CD4-positive, alpha-beta T cell treated with Interleukin-6 at 100 ng/mL for 8 hours (primary cell): ENCODE measurements at places on chromosomes 11 and 22.

- DNase-seq: no peak
Measured at GRCh38 chr22:23574877-23575276, 5.2 kb downstream of the IGLL1 start.

- DNase-seq: no peak
Measured at GRCh38 chr22:48712558-48713271, 1115.0 kb downstream of the BRD1 start.

DNA sequence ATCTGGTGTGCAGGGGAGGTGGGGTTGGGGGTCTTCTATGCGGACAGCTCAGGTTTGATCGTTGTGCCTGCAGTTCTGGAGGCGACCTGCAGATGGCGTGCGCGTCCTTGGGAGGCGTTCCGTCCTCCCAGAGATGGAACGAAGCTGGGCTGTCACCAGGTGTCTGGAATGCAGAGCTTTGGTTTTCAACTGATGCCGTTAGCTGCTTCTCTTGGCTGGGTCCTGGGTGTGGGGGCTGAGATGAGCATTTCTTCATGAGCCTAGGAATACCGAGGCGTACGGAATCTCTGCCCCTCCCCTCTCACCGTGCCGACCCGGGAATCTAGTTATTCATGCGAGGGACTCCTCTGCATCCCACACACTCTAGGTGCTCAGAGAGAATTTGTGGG is 98.6 kb downstream of the CEP164 start:
- peak; percentile 55 for DNase-seq

DNA sequence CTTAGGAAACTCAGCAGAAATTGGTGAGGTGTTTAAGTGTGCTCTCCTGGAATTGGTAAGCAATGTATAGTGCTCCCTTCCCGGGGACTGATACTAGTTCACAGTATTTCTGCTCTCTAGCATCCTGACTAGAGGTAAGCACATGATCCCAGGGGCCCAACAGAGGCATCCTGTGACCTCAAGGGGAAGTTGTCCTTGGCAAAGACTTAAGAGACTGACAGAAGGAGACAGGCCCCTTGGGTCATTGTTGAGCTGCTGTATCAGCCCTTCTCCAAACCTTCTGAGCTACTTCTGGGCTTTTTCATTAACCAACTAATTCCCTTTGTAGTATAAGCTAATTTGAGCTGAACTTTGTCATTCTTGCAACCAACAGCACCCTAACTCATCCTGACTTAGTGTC is 4.3 kb upstream of the TBC1D22A start:
- no peak for DNase-seq

DNA sequence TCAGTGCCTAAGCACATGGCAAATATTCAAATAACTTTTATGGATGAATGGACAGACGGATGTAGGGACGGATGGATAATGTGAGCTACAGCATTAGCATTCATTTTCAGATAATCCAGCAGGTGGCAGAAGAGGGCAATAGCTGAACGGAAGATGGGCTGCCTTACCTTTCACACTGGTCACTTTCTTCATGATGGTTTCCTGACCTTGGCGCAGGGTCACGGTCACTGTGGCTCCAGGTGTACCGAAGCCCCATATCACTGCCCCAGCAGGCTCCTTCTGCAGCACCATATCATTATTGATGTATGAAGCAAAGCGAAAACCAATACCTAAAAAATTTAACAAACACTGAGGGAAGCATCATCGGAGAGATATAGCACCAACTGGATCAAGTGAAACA is 4.3 kb downstream of the SIAE start:
- DNase-seq: peak; percentile 56

DNA sequence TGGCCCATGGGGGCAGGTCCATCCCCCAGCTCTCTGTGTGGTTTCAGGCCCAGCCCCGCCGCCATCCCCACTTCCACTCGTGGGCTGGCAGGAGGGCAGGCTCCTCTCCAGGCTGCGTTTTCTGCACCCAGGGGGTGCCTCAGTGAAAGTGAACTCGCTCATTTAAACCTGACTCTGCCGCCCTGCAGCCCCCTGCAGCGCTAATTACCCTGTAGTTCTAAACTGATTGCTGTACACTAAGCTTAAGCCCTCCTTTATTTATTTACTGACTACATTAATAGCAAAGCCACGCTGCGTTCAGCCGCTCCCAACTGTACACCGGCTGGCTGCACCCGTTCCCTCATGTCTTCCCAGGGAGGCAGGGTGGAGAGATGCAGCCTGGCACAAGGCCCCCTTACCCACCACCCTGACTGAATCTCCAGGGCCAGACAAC is 36.6 kb upstream of the NNMT start:
- DNase-seq: no peak

DNA sequence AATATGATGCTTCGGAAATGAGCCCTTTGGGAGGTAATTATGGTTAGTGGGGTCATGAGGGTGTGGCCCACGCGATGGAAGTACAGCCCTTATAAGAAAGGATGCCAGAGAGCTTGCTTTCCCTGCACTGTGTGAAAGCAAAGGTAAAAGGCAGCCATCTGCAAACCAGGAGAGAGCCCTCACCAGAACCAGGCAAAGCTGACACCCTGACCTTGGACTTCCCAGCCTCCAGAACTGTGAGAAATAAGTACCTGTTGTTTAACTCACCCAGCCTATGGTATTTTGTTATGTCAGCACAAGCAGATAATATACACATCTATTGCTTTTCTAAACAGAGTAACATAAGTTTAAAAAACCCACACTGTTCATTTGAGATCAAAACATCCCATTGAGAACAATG is 50.7 kb downstream of the SYN3 start:
- no peak for DNase-seq

DNA sequence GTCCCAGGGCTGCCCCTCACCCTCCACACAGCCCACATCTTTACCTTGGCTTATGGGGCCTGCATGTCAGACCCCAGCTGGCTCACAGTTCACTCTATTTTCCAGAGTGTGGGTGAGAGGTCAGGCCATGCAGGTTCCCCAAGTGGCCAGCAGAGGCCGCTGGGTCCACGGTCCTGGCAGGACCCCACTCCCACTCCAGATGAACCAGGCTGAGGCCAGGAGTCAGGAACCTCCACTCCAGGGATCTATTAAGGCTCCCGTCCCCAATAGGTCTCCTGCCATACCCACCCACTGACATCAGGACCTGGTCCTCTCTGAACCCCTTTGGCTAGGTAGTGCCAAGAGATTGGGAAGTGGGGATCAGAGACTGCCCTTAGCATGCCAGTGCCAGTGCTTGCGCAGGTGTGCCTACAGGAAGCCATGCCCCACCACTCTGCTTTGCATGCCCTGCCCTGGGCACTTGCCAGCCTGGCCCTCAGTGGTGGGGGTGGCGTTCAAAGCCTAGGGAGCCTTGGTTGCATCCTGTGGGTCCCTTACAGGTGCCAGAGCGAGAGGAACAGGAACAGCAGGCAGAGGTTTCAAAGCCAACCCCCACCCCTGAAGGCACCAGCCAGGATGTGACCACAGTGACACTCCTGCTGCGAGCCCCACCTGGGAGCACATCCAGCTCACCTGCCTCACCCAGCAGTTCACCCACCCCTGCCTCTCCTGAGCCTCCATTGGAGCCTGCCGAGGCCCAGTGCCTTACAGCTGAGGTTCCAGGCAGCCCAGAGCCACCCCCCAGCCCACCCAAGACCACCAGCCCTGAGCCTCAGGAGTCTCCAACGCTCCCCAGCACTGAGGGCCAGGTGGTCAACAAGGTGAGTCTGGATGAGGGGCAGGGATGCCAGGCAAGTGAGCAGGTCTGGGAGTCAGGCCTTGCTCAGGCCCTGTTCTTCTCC is 8.3 kb downstream of the SMTN start:
- peak; percentile 25 for DNase-seq

DNA sequence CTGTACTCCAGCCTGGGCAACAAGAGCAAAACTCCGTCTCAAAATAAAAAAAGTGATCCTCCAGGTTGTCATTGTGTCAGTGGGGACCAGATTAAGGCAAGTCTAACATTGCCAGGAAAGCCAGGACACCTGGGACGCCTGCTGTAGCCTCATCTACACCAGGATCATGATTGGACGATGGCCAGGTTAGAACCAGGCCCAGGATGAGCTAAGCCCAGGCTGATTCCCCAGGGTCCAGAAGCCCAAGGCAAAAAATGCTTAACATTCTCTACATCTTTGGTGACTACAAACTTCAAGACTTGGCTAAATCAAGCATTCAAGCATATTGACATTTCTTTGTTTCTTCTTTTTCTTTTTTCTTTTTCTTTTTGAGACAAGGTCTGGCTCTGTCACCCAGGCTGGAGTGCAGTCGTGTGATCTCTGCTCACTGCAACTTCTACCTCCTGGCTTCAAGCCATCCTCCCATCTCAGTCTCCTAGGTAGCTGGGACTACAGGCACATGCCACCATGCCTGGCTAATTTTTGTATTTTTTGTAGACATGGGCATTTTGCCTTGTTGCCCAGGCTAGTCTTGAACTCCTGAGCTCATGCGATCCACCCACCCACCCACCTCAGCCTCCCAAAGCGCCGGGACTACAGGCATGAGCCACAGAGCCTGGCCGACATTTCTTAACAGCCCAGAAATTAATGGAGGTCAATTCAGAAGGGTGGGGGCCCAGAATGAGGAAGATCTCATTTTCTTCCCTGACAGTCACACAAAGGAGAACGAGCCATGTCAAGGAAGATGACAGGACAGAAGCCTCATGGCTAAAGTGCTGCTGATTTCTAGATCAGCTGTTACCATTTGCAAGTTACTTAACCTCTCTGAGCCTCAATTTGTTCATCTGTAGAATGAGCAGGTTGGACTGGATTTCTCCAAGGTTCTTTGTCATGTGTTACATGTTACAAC is 12.5 kb upstream of the PTPRJ start:
- no peak for DNase-seq

DNA sequence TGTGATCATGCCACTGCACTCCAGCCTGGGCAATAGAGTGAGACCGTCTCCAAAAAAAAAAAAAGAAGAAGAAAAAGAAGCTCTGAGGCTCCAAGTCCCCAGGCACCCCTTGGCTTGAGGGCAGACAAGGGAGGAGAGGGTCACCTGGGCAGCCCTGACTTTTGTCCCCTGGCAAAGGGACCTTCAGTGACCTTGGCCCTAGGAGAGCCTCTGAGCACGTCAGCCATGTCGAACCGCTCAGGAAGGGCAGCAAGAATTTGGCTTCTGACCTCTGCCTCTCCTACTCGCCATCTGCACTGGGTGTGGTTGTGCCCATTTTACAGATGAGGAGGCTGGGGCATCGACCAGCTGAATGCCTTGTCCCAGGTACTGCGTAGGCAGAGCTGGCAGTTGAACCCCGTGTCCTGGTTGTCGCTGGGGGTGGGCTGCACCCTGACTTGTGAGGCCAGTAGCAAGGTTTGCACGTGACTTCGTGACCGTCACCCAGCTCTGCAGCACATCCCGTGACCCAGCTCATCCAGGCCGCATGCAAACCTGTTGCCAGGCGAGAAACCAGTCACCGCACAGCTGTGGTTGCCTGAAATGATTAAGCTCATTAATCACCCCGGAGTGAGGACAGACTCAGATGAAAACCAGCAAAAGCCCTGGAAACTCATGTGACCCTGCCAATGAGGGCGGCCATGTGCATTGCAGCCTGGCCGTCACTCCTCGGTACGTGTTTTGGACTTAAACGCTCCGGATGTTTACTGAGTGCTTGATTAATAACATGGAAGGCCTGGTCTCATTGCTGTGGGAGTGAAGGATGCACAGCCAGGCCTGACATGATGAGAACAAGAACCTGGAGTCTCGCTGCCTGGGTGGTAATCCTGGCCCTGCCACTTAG is 47.7 kb upstream of the PPP6R3 start:
- no peak for DNase-seq

GRCh38 chr22:41976070-41976901 is 7.0 kb downstream of the SEPTIN3 start:
- DNase-seq: peak; percentile 25
